Activated CD4-positive, alpha-beta T cell treated with anti-CD3 and anti-CD28 coated beads, Interleukin-2, amount 10 ng/mL, durations not matched to agents 24 days and 14 days (primary cell): ENCODE measurements at places on chromosomes 1 and 21. TPM values are rescaled to one million over a fixed set of nuclear protein-coding genes. Genes with fewer than 3 reads are reported as not detected.
A peak's percentile ranks its signal among the peaks of the same experiment; 100 is the strongest.

GRCh38 chr1:234971586-234972297 is 156.9 kb downstream of the TOMM20 start:
- H3K4me1 ChIP-seq = peaks cover 66% of the 10 kb centered on the region
- peak overlapping the region; percentile 79 for H3K27ac ChIP-seq
- peaks cover 13% of the 10 kb centered on the region for H3K36me3 ChIP-seq

- H3K4me1 ChIP-seq = peaks cover 17% of the 10 kb centered on the region
- H3K36me3 ChIP-seq = peaks cover 2% of the 10 kb centered on the region
- no peak overlapping the region for H3K27ac ChIP-seq
- DNase-seq = no peak
These were observed 7.6 kb upstream of the S100A11 start for GRCh38 chr1:152044386-152044785.

DNA sequence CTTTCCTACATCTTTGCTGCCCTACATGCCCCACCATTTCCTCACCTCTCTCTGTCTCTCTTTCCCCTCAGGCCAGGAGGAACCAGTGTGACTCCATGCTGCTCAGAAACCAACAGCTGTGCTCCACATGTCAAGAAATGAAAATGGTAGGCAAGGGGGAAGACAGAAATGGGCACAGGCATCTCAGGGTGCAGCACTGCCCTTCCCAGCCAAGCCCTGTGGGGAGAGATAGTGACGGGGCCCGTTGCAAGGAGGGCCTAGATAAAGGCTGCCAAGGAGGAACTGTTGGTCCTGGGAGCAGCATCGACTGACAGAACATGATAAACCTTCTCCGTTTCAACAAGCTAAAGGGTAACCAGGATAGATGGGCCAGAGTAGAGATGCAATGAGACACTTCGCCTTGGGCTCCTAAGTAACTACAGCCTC is 12.5 kb upstream of the PIGC start:
- peaks cover 7% of the 10 kb centered on the region for H3K4me1 ChIP-seq
- DNase-seq = no peak
- H3K36me3 ChIP-seq = no peaks in the 10 kb centered on the region
- peaks cover 24% of the 10 kb centered on the region for H3K27me3 ChIP-seq
- no peak overlapping the region for H3K4me3 ChIP-seq
- no peak overlapping the region for H3K27ac ChIP-seq

PPIAL4G gene
- total RNA-seq = 0.09 and 0.17 TPM in 2 replicates

- no peak overlapping the region for H3K4me3 ChIP-seq
- H3K36me3 ChIP-seq = peaks cover under 1% of the 10 kb centered on the region
- H3K27ac ChIP-seq = no peak overlapping the region
- DNase-seq = no peak
These were observed 7.2 kb upstream of the GUCA2A start for GRCh38 chr1:42171679-42172266.

PAX7 gene
- not detected in 2 replicates for total RNA-seq

LIN28A gene
- not detected in 2 replicates for total RNA-seq

- H3K36me3 ChIP-seq = no peaks in the 10 kb centered on the region
- H3K4me1 ChIP-seq = peaks cover 4% of the 10 kb centered on the region
- H3K27me3 ChIP-seq = no peaks in the 10 kb centered on the region
- no peak overlapping the region for H3K4me3 ChIP-seq
- no peak for DNase-seq
These were observed 164.4 kb downstream of the LIPI start for GRCh38 chr21:14046401-14046800.

- H3K27me3 ChIP-seq = peaks cover 10% of the 10 kb centered on the region
- H3K36me3 ChIP-seq = peaks cover 20% of the 10 kb centered on the region
- DNase-seq = peak; percentile 65
- H3K27ac ChIP-seq = peak overlapping the region; percentile 82
- peaks cover 32% of the 10 kb centered on the region for H3K4me1 ChIP-seq
These were observed 158.1 kb downstream of the RUNX1 start for GRCh38 chr21:34890724-34891612.

- peaks cover 3% of the 10 kb centered on the region for H3K27me3 ChIP-seq
- no peak for DNase-seq
- no peak overlapping the region for H3K27ac ChIP-seq
- no peaks in the 10 kb centered on the region for H3K36me3 ChIP-seq
- H3K4me3 ChIP-seq = no peak overlapping the region
These were observed 6.1 kb downstream of the ST6GALNAC3 start for GRCh38 chr1:76080552-76081079.

DNA sequence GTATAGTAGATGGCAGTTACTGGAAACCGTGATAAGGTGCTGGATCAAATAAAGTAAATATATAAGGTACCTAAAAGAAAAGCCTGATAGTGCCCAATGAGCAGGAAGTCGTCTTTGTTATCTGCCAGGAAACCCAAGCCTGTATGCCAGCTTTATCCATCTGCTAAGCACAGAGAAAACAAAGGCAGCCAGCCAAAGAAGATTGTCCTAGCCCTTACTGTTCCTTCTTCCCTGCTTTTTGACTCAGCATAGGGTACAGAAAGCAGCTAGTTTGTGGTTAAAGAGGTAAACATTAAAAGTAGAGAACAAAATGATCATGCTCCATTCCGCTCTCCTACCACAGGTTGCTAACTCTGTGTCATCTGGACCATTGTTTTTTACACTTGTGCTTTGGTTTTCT is 10.1 kb downstream of the KRTAP22-2 start:
- no peaks in the 10 kb centered on the region for H3K4me1 ChIP-seq
- no peak for DNase-seq
- H3K27ac ChIP-seq = no peak overlapping the region
- no peaks in the 10 kb centered on the region for H3K36me3 ChIP-seq
- no peaks in the 10 kb centered on the region for H3K27me3 ChIP-seq

GRCh38 chr1:226181996-226182714 is 4.4 kb downstream of the ACBD3 start:
- no peak overlapping the region for H3K4me3 ChIP-seq
- no peak for DNase-seq
- H3K27me3 ChIP-seq = no peaks in the 10 kb centered on the region
- peaks cover 35% of the 10 kb centered on the region for H3K4me1 ChIP-seq
- peaks cover 36% of the 10 kb centered on the region for H3K36me3 ChIP-seq
- no peak overlapping the region for H3K27ac ChIP-seq

AADACL3 gene
- not detected in 2 replicates for total RNA-seq

NUAK2 gene
- total RNA-seq = 0.80 and 1.0 TPM in 2 replicates

DNA sequence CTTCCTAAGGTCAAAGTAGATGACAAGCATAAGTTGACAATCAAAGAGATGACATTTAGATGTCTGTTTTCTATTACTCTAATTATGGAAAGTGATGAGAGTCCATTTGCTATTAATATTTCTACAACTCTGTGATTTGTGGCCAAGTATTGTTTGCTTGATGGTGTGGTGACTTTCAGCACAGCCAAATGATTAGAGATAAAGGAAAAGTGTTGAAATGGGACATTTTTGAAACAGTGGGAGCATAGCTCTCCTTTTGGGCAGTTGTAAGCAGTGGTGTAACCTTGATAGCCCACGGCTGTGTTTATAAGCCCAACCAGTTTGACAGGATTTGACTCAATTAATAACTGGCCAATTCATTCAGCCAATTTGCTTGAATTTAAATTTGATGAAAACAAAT is 31.6 kb downstream of the ZC3H11B start:
- H3K27me3 ChIP-seq = no peaks in the 10 kb centered on the region
- H3K4me1 ChIP-seq = peaks cover 2% of the 10 kb centered on the region
- no peak for DNase-seq
- H3K27ac ChIP-seq = no peak overlapping the region
- no peak overlapping the region for H3K4me3 ChIP-seq

EDARADD gene
- total RNA-seq = 32.0 and 32.6 TPM in 2 replicates

- peaks cover 20% of the 10 kb centered on the region for H3K27me3 ChIP-seq
- no peaks in the 10 kb centered on the region for H3K4me1 ChIP-seq
- no peaks in the 10 kb centered on the region for H3K36me3 ChIP-seq
- no peak for DNase-seq
- no peak overlapping the region for H3K4me3 ChIP-seq
These were observed 11.6 kb upstream of the PARP1 start for GRCh38 chr1:226419284-226420029.

DNA sequence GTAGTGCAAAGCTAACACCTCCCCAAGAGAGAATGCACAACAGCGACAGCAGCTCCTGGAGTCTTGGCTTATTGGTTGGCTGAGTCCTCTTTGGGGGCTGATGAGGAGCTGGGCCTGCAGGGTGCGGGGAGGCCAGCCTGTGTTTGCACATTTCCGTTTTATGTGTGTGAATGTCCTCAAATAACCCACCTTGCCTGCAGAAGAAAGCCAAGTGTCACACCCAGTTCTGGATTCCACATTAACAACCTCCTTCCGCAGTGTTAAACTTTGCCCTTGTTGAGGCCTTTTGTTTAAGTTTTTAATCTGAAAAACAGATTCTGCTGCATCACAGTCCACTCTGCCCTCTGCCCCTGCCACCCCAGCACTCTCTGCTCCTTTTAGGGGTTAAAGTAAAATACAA is 274.5 kb downstream of the TM2D1 start:
- DNase-seq = no peak
- H3K36me3 ChIP-seq = no peaks in the 10 kb centered on the region
- no peak overlapping the region for H3K4me3 ChIP-seq
- H3K27ac ChIP-seq = no peak overlapping the region

LINGO4 gene
- total RNA-seq = not detected in 2 replicates

GRCh38 chr1:14296795-14297194 is 301.7 kb upstream of the KAZN start:
- H3K4me1 ChIP-seq = no peaks in the 10 kb centered on the region
- no peak overlapping the region for H3K4me3 ChIP-seq
- no peak overlapping the region for H3K27ac ChIP-seq
- no peak for DNase-seq

- H3K4me1 ChIP-seq = no peaks in the 10 kb centered on the region
- H3K4me3 ChIP-seq = no peak overlapping the region
- DNase-seq = no peak
- H3K27ac ChIP-seq = no peak overlapping the region
- H3K36me3 ChIP-seq = no peaks in the 10 kb centered on the region
These were observed 151.2 kb downstream of the PIGK start for GRCh38 chr1:77068013-77068412.

RNU1-4 gene
- total RNA-seq = 1,962 and 2,189 TPM in 2 replicates

TIPRL gene
- 46.8 and 49.2 TPM in 2 replicates for total RNA-seq

DNA sequence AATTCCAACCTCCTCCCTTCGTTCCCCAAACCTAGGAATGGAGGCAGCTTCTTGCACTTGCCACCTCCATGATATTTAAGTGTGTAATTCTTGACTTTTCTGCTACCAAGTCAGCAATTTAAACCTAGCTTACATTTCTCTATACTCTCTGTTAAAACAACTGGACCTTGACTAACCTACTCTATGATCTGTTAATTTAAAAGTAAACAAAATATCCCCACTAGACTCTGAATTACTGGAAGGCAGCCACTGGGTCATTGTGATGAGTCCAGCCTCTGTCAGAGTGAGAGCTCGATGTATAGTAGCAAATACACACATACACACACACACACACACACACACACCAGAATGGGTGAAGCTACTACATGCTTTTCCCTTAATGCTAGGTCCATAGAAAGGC is 40.0 kb upstream of the DHCR24 start:
- peaks cover 9% of the 10 kb centered on the region for H3K27me3 ChIP-seq
- no peaks in the 10 kb centered on the region for H3K4me1 ChIP-seq
- H3K27ac ChIP-seq = no peak overlapping the region
- H3K4me3 ChIP-seq = no peak overlapping the region

- H3K36me3 ChIP-seq = peaks cover 17% of the 10 kb centered on the region
- H3K4me3 ChIP-seq = peak overlapping the region; percentile 93
- peak; percentile 71 for DNase-seq
- H3K27me3 ChIP-seq = peaks cover 2% of the 10 kb centered on the region
- H3K27ac ChIP-seq = peak overlapping the region; percentile 98
These were observed 1.2 kb downstream of the S100A10 start for GRCh38 chr1:151992303-151993083.

GRCh38 chr1:33439662-33440061 is 8.8 kb upstream of the PHC2 start:
- H3K27ac ChIP-seq = no peak overlapping the region
- H3K4me1 ChIP-seq = peaks cover 5% of the 10 kb centered on the region
- H3K4me3 ChIP-seq = no peak overlapping the region
- no peaks in the 10 kb centered on the region for H3K36me3 ChIP-seq

GRCh38 chr21:26686278-26686677 is 113.2 kb upstream of the CYYR1 start:
- no peak overlapping the region for H3K27ac ChIP-seq
- no peak overlapping the region for H3K4me3 ChIP-seq
- H3K36me3 ChIP-seq = no peaks in the 10 kb centered on the region
- H3K4me1 ChIP-seq = peaks cover 3% of the 10 kb centered on the region
- H3K27me3 ChIP-seq = no peaks in the 10 kb centered on the region

DNA sequence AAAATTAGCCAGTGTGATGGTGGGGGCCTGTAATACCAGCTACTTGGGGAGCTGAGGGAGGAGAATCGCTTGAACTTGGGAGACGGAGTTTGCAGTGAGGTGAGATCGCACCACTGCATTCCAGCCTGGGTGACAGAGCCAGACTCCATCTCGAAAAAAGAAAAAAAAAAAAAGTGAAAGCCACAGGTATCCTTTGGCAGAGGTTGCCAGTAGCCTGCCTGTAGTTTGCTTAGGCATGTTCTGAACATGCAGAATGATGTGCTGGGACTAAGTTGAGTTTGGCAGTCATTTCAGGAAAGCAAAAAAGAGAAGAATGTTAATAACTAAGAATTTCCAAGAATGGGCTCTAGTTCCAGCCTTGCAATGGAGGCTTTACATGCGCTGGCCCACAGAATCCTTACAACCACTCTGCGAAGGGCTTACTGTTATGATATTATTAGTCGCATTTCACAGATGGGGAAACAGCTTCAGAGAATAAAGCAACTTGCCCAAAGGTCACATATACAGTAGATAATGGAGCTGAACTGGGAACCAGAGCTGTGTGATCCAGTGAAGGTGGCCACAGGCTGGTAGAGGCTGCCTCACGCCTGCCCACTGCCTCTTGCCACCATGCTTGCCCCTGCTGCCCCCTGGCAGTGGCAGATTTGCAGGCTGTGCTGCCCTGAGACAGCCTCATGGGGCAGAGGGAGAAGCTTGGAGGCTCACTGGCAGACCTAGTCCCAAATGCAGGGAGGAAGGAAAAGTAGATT is 66.5 kb upstream of the LYST start:
- DNase-seq = no peak
- H3K27ac ChIP-seq = no peak overlapping the region
- peaks cover 8% of the 10 kb centered on the region for H3K27me3 ChIP-seq
- no peak overlapping the region for H3K4me3 ChIP-seq

ACKR1 gene
- total RNA-seq = not detected in 2 replicates

DNA sequence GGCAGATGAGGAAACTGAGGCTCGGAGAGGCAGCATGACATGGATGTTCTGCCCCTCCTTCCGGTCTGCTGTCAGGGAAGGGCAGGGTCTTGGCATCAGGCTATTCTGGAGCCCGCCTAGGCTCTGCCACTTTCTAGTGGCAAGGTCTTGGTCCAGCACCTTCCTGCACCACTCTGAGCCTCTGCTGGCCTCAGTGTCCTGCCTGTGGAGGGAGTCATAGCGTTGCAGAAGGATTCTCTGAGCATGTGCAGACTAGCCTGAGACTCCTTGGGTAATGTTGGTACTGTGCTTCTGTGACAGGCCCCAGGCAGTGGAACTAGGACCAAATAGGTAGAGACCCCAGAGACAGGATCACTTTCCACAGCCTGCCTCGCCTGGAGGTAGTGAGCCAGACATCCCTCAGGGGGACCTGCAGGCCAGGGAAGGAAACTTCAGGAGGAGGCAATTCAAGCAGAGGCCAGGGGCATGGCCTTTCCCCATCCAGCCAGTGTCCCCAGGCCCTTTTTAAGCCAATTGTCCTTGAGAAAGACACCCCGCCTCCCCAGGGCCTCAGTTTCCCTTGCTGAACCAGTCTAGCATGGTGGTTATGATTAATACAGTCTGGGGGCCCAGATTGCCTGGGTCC is 10.6 kb downstream of the EDN2 start:
- no peak overlapping the region for H3K27ac ChIP-seq
- DNase-seq = no peak
- H3K36me3 ChIP-seq = no peaks in the 10 kb centered on the region
- H3K4me1 ChIP-seq = no peaks in the 10 kb centered on the region

B3GALT2 gene
- total RNA-seq = 0.05 and 0.09 TPM in 2 replicates

- no peak overlapping the region for H3K4me3 ChIP-seq
- H3K27me3 ChIP-seq = no peaks in the 10 kb centered on the region
- no peak overlapping the region for H3K27ac ChIP-seq
- no peak for DNase-seq
- no peaks in the 10 kb centered on the region for H3K4me1 ChIP-seq
These were observed 106.0 kb downstream of the ELAVL4 start for GRCh38 chr1:50214717-50215116.
